ENCODE measurements at places on chromosomes 3 and 15. TPM values are rescaled to one million over a fixed set of nuclear protein-coding genes. Genes with fewer than 3 reads are reported as not detected.

The TMEM108 gene
- total RNA-seq: not detected

The SMCO1 gene
- total RNA-seq: not detected

The FURIN gene
- 28.3 TPM for total RNA-seq

The ROPN1 gene
- total RNA-seq: 0.22 TPM

The DLEC1 gene
- total RNA-seq: 0.54 TPM

All from articular chondrocyte of knee joint (primary cell).